ENCODE measurements at places on chromosomes 2 and 18.

DNA sequence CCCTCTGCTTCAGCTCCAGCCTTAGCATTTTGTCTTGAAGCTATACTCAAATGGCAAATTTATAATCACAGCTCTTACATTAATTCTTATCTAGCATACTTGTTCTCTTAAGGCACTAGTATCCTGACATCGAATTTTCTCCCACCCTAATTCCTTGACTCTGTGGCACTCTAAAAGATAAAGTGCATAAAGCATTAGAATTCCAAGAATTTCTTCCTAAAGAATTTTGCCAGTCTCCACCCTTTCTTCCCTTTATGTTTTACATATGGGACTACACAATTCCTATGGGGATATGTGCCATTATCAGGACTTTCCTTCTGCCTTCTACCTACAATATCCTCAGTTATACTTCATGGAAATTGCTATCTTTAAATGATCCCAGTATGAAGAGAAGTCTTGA lies 560.3 kb downstream of the ARHGAP15 start:
- DNase-seq, result no peak

DNA sequence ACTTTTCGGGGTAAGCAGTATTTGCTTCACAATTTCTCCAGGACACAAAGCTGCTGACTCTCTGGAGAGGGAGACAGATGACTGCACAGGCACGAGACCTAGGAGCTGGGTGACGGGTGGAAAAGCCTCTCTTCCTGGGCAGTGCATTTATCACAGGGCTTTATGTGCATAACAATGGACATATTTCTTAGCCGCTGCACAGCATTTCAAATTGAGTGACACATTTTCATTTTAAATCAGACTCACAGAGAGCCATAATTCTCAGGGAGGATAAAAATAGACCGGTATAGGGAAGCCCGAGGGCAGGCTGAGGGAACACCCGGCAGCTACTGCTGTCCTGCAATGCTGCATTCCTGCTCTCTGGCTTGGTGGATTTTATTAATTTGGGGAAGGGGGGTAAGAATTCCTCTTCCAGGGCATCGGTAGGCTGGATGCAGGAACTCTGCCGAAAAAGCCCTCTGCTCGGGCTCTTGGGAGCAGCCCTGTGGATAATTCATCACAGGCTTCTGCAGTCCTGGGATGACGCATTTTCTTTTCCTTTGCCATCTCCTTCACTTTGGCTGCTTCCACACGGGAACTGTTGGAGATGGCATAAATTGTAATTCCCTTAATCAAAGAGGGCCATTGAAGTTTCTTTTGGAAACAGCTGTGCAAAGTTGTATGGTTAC lies 108.1 kb upstream of the ACAA2 start:
- DNase-seq, result no peak

DNA sequence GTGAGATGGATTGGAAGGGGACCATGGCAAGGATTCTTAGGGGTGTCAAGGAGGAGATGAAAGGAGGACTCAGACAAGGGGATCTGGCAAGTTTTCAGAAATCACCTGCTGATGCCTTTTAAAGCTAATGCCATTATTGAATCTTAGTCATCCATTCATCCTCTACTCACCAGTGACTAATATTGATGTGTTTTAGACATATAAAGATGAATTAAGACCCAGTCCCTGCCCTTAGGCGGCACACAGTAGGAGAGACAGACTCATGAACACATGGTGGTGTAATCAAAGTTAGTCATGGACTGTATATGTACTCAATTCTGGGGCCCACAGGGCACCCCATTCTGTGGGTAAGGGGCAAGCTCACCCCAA lies 56.5 kb upstream of the ATL2 start:
- DNase-seq, result no peak

DNA sequence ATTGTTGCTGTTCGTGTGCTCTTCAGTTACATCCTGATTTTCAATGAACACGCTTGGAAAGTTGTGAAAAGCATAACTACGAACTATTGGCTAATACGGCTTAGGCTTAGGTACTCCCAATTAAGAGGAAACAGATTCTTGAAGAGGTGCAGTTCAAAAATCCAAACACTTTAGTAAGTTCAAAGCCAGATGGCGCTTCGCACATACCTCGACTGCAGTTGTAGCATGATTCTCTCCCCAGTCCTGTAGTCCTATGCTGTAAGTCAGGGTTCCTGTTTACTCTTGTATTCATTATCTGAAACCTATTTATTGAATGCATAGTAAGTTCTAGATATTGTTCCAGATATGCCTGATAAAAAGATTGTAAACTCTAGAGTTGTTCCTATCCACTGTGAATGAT lies 165.2 kb downstream of the TRIB2 start:
- no peak for DNase-seq

- no peak for DNase-seq
These were observed 393.7 kb upstream of the FANCL start for GRCh38 chr2:58634653-58635370.

DNA sequence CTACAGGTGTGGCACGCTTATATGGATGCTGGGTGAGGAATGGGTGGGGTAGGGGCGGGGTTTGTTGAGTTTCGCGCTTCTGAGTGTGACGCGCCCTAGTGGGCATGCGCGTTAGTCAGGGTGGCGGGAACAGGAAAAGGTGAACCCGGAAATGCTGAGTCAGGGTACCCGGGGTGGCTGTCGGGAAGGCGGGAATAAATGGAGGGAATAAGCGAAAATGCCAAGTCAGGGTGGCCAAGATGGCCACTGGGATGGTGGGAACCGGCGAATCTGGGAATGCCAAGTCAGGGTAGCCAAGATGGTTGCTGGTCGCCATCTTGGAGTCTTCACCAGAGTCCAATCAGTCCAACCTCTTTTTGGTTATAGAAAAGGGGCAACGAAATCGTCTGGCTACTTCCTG lies 585.0 kb downstream of the SUCLG1 start:
- no peak for DNase-seq

DNA sequence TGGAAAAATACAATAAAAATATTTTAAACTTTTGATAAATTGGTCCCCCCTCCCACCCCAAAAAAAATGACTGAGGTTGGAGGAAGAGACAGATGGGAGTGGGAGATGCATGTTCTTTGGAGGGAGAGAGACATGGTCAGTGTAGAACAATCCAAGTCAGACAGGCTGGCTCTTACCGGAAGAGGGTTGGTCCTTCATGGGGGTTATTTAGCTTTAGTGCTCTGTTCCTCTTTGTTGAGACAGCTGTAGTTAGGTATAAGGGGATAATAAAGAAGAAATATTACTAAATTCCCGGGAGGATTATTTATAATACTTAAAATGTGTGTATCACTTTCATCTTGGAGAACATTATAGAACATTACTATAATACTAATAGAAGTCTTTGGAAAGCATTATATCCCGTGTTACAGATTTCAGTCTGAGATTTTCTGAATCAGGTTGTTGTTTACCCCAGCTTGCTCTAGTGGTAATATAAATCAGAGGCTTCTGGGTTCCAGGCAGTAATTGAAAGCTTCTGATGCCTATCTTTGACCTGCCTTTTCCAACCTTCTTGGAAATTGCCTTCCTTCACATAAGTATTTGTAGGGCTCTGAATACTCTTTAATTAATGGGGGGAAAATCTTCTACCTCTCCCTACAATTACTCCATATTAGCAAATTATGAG lies 87.7 kb downstream of the SPTBN1 start:
- DNase-seq, result no peak

DNA sequence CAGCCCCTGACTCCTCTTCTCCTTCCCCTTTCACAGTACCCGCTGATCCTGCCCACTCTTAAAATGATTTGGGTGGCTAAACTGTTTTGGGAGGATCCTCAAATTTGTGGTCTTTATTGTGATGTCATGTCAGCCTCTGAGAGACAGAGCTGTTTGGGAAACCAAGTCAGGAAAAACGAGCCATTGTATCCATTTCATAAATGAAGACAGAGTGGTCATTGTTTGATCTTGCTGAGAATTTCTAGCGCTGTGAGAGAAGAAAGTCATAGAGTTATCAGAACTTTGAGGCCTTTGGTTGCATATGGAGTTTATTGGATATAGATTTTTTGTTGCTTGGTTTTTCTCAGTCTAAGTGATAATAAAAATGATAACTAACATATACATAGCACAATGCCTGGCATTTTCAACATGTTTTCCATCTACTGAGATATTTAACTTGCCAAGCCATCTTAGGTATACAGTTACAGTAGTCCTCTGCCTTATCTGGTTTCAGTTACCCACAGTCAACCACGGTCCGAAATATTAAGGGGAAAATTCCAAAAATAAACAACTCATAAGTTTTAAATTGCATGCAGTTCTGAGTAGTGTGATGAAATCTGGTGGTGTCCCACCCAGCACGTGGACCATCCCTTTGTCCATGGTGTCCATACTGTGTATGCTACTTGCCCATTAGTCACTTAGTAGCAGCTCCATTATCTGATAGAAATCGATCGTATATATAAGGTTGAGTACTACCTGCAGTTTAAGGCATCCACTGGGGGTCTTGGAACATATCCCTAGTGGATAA lies 105.0 kb upstream of the RASGRP3 start:
- DNase-seq, result no peak

- no peak for DNase-seq
These were observed 162.9 kb upstream of the SIX2 start for GRCh38 chr2:45172142-45172541.

- DNase-seq, result no peak
These were observed 216.8 kb downstream of the VAPA start for GRCh38 chr18:10130606-10131005.

- DNase-seq, result no peak
These were observed 176.6 kb downstream of the GFPT1 start for GRCh38 chr2:69210385-69210784.

GRCh38 chr2:101150306-101151145 lies 656 bp downstream of the TBC1D8 start:
- no peak for DNase-seq

GRCh38 chr2:8666581-8666980 lies 15.3 kb upstream of the ID2 start:
- no peak for DNase-seq

GRCh38 chr2:219739866-219740440 lies 112.5 kb downstream of the SLC4A3 start:
- no peak for DNase-seq

GRCh38 chr2:198710562-198710961 lies 747.2 kb downstream of the SATB2 start:
- DNase-seq, result no peak

DNA sequence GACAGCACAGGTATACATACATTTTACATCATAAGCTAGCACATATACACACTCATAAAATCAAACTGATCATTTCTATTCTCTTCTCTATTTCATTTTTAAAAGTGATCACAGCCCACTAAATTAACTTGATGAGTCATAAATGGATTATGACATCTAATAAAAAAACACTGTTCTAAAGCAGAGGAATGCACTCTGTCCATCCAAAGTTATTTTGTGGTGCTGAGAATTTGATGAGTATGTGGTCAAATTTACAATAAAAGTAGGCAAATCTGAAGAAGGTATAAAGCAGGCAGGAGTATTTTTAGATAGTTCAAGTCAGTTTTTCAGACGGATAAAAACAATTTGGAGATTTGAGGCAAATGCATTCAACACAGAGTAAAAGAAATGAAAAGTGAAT lies 104.4 kb downstream of the NOL4 start:
- DNase-seq, result no peak

GRCh38 chr2:219025637-219026585 lies 15.4 kb downstream of the CFAP65 start:
- DNase-seq, result no peak

- no peak for DNase-seq
These were observed 36.8 kb downstream of the STON1 start for GRCh38 chr2:48566592-48567310.

DNA sequence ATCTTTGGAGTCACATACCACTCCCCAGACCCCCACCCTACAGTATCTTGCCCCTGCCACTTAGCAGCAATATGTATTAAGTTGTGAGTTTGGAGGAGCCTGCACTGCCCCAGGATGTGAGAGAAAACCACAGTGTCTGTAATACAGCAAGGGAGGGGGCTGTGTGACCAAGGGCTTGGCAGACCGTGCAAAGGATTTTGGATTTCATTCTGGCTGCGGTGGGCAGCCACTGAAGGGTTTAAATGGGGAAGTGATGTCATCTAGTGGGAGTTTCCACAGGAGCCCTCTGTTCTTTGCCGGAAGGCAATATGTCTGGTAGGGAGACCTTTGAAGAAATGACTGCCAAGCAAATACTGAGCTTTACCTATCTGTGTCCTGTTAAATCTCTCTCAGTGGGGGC lies 202.4 kb downstream of the FHOD3 start:
- no peak for DNase-seq

- DNase-seq, result no peak
These were observed 550.1 kb downstream of the SPAG16 start for GRCh38 chr2:213834331-213834730.

DNA sequence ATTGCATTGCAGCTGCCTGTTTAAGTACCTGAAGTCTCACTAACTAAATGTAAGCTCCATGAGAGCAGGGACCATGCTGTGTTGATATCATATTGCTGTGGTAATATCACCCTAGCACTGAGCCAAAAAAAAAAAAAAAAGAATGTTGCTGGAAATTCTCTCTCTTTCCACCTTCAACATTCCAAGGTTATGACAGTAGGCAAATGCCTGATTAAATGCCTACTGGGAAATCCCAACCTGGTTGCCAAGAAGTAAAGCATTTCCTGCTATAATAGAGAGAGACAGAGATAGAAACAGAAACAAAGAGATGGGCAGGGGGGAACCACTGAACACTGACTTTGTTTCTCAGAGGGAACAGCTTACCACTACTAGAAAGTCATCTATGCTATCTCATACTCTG lies 1604.2 kb downstream of the LRP1B start:
- DNase-seq, result no peak

GRCh38 chr2:158486970-158487325 lies 30.2 kb downstream of the PKP4 start:
- DNase-seq, result no peak

DNA sequence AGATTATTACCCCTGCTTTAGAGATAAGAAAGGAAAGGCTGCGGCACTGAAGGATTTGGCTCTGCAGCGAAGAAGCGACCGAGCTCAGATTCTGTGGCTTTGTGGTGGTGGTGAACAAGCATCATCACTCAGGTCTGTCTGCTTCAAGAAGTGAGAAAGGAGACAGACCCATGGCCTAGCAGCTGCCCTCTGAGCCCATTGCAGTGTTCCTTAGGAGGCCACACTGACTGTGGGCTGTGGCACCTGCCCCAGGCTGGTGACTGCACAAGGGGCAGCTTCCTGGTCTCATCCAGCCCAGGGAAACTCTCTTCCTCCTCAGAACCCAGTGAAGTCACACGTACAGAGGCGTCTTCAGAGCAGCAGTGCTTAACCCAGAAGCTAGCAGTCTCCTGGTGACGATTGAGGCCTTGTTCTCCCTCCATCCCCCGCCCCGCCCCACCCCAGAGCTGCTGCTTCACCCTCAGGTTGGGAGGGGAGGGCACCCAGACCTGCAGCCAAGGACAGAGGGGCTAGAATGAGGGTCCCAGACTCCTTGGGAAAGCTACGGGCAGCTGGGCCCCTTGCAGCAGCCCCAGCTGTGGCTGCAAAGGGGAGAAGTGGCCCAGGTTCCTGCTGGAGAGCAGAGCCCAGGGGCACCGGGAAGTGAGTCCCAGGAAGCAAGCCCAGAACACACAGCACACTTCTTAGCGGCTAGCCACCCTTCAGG lies 22.2 kb downstream of the BIN1 start:
- DNase-seq, result peak; percentile 34

Measured in activated CD4-positive, alpha-beta T cell treated with anti-CD3 and anti-CD28 coated beads, Interleukin-2, Interleukin-6, amounts not matched to agents 100 ng/mL and 50 ng/mL, durations not matched to agents 16 hours and 8 hours (primary cell).